NCI-H460 (cell line): ENCODE measurements at places on chromosomes 5 and 9. TPM values are rescaled to one million over a fixed set of nuclear protein-coding genes. Genes with fewer than 3 reads are reported as not detected.

SPATA31D4 gene
- total RNA-seq = not detected in 2 replicates

- no peak for DNase-seq
Measured at GRCh38 chr5:1124205-1125029, 12.6 kb upstream of the SLC12A7 start.

DNA sequence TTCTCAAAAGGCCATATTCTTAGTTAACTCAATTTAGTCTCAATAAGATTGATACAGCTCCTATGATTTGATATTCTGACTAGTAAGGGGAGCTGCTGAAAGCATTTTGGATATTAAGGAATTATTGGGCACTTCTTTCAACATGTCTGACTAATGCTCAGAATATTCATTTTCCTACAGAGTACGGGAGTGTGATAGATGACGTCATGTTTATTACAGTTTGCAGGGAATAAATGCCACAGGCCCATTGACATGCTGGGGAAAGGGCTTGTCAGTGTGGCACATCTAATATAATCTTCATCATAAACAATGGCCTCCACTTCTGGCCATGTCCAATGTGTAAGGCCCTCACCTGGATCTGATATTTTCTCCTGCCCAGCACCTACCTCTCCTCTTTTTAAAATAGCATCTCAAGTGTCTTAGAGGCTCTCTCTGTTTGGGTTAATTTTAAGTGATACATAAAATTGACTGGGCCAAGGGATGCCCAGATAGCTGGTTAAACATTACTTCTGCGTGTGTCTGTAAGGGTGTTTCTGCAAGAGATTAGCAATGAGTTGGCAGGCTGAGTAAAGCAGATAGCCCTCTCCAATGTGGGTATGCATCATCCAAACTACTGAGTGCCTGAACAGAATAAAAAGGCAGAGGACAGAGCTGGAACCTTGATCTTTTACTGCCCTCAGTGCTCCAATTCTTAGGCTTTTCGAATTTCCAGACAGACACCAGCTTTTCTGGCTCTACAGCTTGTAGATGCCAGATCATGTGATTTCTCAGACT is 99.3 kb downstream of the SLC24A2 start:
- no peak for DNase-seq

DNA sequence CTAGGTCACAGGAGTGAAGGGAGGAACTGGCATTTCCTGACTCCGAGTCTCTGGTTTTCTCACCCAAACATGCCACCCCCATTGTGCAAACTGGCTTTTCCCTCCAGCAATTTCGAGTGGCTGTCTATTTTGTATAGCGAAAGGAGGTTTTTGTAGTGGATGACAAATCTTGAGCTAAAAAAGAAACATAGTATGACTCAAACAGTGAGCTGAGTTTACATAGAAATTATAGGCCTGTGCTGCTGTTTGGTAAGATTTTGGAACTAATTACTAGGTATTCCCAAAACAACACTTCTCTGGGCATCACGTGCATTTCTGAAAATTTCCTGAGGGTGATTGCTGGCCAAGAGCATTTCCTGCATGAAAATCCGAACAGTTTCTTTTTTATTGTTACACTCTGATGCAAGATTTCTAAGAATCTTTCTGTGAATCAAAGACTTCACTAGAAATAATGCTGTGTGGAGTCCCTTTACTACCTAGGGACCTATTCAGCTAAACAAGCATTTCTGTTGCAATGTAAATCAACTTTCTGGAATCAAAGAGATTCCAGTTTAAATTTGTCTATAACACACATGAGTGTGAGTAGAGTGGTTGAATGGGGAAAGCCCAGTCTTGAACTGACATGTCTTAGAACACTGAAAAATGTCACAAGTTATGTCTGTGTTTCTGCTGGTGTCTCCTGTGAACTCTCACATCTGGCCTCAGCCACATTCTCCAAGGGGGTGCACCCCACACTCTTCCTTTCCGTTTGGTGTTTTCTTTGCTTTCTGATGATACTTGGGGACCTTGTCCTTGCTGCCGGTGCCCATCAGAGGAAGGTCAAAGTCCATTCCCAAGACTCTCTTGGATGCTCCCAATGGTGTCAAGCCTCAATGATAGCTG is 33.3 kb upstream of the DAPK1 start:
- no peak for DNase-seq

RBM22 gene
- total RNA-seq = 47.1 and 53.6 TPM in 2 replicates

DNA sequence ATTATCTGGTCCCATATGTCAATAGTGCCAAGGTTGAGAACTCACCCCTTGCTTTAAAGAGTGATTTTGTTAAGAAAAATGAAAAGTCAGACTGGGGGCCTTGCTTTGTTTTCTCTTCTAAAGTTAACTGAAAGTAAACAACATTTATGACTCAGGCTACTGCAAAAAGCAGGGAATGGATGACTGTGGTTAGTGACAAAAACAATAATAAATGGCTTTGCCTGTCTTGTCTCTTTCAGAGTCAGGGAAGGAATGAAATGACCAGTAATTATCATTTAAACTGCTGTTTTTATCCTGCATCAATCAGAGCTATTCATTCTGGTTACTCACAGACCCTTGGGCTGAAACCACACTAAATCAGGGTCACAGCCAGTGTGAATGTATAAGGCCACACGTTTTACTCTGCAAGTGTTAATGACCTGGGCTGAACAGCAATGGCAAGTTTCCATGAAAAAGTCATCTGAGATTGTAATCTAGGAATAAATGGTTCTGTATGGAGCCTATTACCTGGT is 112.2 kb downstream of the ZNF608 start:
- no peak for DNase-seq

GRCh38 chr5:170273968-170274710 is 23.4 kb downstream of the LCP2 start:
- no peak for DNase-seq

- no peak for DNase-seq
Measured at GRCh38 chr5:178111925-178112324, 1.4 kb upstream of the N4BP3 start.

DNA sequence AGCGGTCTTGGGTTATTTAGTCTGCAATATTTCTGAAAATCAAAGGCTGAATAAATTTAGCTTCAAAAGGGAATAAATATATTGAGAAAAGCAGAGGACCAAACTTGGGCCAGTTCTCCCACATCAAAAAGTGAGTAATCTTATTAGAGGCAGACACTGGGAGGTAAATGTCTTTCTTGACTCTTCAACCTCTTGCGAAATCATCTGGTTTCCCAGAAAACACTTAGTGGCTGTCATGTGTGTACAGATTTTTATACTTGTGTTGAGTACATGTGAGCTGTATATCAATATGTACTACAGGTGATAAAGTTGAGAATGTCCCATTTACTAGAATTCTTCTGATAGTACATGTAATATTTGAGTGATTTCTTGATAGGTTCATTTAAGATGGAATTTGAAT is 454.9 kb downstream of the PRR16 start:
- DNase-seq = no peak

SMARCA2 gene
- 24.0 and 28.5 TPM in 2 replicates for total RNA-seq

DNA sequence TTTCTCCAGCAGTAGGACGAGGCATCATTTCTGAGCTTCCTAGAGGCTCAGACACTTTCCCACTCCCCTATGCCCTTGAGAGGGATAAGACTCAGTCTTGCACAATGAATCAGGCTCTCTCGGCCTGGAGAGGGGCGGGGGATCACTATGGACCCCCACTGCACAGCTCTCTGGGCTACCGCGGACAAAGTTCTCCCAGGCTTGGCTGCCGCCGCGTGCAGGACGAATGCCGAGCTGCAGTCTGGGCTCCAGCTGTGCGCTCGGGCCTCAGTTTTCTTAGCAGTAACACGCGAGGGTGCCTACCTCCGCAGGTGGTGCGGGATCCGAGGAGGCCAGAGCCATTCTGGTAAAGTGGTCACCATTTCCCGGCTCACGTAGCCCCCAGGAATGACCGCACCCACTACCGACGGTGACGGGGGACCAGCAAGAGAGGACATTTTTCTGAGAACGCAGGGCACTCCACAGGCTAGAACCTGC is 3.4 kb upstream of the MYORG start:
- no peak for DNase-seq

DENND1A gene
- 32.7 and 36.5 TPM in 2 replicates for total RNA-seq

- DNase-seq = no peak
Measured at GRCh38 chr5:135008981-135009735, 24.9 kb downstream of the PITX1 start.

GRCh38 chr5:174307656-174308271 is 262.3 kb downstream of the NSG2 start:
- DNase-seq = no peak

NUDT12 gene
- 15.1 and 15.5 TPM in 2 replicates for total RNA-seq

DNA sequence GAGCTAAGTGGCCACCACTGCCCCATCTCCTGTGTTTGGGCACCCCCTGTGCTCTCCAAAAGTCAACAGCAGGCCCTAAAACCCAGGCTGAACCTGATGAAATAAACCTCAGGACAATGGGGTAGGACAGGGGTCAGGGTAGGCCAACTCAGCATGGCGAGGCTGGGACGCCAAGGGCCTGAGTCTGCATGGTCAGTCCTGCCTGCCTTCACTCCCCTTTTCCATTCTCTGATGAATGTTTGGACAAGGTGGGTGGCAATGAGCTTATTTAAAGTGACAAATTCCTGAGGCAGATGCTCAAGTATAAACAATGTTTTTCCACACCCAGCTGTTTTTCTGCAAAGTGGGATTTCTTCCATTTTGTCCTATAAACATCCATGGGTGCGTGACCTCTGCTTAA is 47.2 kb upstream of the CXCL14 start:
- DNase-seq = no peak

- DNase-seq = no peak
Measured at GRCh38 chr5:139340051-139340450, 1.6 kb upstream of the PAIP2 start.

SLCO6A1 gene
- total RNA-seq = not detected in 2 replicates

TRAF1 gene
- total RNA-seq = 0.87 and 1.5 TPM in 2 replicates

GRCh38 chr9:130995086-130996011 is 13.6 kb upstream of the LAMC3 start:
- no peak for DNase-seq

DNA sequence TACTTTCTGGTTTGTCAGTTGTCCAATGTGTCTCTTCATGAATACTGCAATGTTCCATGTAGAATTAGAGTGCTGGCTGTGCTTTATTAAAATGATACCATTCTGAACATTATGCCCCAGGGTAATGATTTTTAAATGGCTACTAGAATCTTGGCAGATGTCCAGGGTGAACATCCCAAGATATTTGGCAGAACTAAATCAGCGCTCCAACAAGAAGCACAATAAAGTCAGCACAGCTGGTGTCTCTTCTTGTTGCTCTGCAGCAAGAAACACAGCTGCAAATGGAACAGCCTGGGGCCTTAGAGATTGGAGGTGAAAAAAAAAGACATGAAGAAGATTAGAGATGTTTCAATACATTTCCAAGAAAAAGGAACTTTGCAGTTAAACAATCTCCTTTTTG is 248.3 kb downstream of the CDH18 start:
- no peak for DNase-seq

FCN2 gene
- not detected in 2 replicates for total RNA-seq

DNA sequence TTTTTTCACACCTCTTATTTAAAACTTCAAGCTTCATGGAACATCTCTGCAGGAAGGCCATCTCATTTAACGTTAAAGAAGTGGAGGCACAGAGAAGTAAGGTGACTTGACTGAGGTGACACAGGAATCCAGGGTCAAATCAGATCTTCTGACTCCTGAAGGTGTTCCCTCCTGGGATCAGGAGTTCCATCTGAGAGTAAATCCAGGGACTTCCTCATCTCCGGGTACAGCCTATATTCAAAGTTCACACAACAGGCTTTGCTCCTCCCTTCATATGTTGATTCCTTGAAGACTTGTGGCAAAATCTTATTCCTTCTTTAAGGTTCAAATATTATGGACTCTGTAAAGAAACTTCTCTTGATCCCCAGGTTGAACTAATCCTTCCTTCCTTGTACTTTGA is 313.1 kb upstream of the CLINT1 start:
- DNase-seq = no peak

DNA sequence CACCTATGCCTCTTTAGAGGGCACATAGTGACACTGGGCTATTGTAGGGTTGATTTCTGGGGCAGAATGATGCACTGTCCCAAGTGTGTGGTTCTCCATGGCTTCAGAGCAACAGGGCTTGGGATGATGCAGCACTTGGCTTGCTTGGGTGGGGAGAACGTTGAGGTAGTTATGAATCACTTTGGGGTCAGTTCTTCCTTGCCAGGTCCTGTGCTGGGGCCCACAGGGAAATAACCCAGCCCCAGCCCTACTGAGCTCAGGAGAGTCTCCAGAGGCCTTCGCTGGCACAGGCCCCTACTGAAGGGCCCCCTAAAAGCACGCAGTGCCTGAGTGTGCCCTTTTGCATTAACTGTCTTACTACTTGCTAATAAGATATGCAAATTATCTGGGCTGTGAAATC is 24.2 kb downstream of the JADE2 start:
- DNase-seq = no peak

OR1Q1 gene
- total RNA-seq = not detected in 2 replicates

GRCh38 chr5:112576298-112576925 is 157.3 kb upstream of the EPB41L4A start:
- no peak for DNase-seq

DNA sequence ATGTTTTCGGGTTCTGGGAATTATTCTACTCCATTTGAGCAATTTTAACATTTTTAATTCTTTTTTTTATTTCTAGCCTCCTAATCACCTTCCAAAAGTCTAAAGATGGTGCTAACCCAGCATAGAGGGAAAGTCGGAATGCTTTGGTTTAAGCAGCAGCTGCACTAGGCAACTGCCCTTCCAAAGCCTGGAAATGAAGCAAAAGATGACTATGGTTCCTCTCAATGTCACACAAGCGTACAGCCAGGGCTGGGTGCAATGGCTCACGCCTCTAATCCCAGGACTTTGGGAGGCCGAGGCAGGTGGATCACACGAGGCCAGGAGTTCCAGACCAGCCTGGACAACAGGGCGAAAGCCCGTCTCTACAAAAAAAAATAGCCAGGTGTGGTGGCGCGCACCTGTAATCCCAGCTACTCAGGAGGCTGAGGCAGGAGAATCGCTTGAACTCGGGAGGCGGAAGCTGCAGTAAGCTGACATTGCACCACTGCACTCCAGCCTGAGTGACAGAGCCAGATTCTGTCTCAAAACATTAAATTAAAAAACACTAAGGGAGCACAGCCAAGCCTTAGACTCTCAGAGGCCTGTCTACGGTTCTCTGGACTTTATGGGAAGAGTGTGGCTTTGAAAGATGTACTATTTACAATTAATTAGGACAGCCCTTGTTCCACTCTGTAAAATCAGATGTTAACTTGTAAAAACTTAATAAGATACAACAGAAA is 33.1 kb downstream of the ADAM19 start:
- no peak for DNase-seq

PCDHGA6 gene
- total RNA-seq = 1.1 and 1.2 TPM in 2 replicates

GRCh38 chr5:90055831-90056328 is 353.7 kb downstream of the CETN3 start:
- no peak for DNase-seq

- no peak for DNase-seq
Measured at GRCh38 chr5:89280103-89281037, 397.4 kb upstream of the MEF2C start.

TRPM6 gene
- total RNA-seq = 1.4 TPM in 2 replicates

DNA sequence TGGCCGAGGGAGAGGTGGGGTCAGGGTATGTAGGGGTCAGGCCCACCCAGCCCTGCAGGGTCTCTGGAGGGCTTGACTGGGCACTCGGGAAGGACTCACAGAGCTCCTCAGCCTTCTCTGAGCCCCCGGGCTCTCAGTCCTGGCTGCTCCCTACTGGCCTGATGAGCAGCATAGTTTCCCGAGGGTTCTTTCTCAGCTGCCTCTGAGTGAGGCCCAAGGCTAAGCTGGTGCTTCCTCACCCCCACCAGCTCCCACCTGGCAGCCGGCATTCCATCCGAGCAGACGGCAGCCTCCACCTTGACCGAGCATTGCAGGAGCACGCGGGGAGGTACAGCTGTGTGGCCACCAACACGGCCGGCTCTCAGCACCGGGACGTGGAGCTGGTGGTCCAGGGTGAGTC is 56.0 kb downstream of the HMCN2 start:
- DNase-seq = no peak
